Activated CD4-positive, alpha-beta T cell treated with anti-CD3 and anti-CD28 coated beads for 36 hours (primary cell): ENCODE measurements at places on chromosomes 13 and 19. TPM values are rescaled to one million over a fixed set of nuclear protein-coding genes. Genes with fewer than 3 reads are reported as not detected.
A peak's percentile ranks its signal among the peaks of the same experiment; 100 is the strongest.

DNA sequence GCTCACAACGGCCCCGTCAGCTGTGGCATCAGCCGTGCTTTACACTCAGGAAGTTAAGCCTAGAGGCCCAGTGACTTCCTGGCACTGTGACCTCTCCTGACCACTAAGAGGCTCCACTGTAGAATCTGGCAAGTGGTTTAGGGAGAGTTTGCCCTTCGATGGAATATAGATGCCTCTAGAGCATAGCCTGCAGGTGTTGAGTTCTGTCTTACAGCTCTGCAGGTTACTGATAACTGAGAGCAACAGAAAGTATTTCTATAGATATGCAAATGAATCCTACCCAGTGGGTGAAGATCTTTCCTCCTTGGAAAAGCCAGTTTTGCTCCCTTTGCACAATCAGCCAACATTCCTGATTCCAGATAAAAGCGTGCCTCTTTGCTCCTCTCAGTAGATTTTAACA, 35.8 kb downstream of the ATP12A start:
- no peak for DNase-seq

DNA sequence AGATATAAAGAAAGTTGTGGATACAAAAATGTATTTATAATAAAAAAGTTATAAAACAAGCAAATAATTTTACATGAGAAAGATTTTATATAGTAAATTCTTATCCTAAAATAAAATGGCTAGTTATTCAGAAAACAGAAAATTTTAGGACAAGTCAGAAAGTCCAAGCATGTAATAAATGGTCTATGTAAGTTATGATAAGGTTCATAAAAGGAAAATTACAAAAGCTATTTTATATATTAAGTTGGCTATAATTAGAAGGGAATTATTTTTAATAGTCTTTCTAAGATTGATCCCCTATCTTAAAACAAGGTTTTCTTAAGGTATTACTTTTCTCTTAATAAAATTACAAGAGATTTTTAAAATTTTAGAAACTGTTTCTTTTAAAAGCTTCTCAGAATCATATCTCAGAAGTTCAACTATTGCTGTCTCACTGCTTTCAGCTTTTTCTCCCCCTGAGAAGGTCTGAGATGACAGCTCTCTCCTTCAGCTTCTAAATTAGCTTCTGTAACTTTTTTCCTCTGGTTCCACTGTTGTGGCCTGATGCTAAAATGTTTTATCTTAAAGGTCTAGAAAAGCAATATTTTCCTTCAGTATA, 8.7 kb downstream of the CCDC169 start:
- DNase-seq: no peak

- DNase-seq: no peak
Observed at GRCh38 chr19:29259867-29260281, 46.9 kb upstream of the UQCRFS1 start.

- DNase-seq: peak; percentile 74
Observed at GRCh38 chr19:38003438-38004185, 96.6 kb downstream of the SIPA1L3 start.

CNN1 gene
- total RNA-seq: not detected

C5AR2 gene
- total RNA-seq: not detected

CYP2S1 gene
- 0.46 TPM for total RNA-seq
